Uterus (tissue), 4 donors: ENCODE measurements at places on chromosomes 7 and 10. TPM values are rescaled to one million over a fixed set of nuclear protein-coding genes. Genes with fewer than 3 reads are reported as not detected.
A peak's percentile ranks its signal among the peaks of the same experiment; 100 is the strongest.

The MYPN gene
- total RNA-seq = not detected

The FOXI2 gene
- total RNA-seq = not detected

DNA sequence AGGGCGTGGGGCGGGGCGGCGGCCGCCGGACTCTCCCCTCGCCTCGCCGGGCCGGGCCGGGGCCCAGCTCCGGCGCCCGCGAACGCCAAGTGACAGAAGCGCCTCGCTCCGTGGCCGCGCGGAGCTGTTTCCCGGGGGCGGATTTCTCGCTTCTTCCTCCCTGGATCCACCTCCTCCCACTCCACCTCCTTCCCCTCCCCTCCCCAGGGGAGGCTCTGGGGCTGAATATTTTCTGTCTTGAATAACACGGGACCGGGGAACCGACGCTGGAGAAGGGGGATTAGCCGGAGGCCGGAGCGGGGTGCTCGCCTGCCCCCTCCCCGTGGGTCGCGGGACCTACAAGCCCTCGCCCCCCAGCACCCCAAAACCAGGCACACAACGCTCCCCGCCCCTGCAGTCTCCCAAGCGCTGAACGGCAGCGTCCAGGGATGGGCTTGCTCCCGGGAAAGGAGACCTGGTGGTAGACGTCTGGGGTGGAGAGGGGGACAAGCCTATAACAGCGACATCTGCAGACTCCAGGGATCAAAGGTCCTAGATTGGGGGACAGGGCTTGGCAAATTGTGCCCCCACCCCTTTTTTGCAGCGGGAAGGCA is at the start of gene ARHGAP21:
ARHGAP21 (minus strand) TSS at position 100 of the 593 bp plus-strand sequence. CDS start 1,988 bp downstream, outside the sequence.
- DNase-seq = peak; percentile 75

The ICA1 gene
- total RNA-seq = 24.1 TPM

The HNRNPF gene
- 86.2 TPM for total RNA-seq

The SPDYE9 gene
- total RNA-seq = not detected

The MYO3A gene
- total RNA-seq = 3.4 TPM

The KNDC1 gene
- total RNA-seq = 12.5 TPM
